ENCODE measurements at places on chromosomes 4 and X.
A peak's percentile ranks its signal among the peaks of the same experiment; 100 is the strongest.

GRCh38 chr4:139535871-139536234 lies 20.2 kb downstream of the SETD7 start:
- no peak for DNase-seq

DNA sequence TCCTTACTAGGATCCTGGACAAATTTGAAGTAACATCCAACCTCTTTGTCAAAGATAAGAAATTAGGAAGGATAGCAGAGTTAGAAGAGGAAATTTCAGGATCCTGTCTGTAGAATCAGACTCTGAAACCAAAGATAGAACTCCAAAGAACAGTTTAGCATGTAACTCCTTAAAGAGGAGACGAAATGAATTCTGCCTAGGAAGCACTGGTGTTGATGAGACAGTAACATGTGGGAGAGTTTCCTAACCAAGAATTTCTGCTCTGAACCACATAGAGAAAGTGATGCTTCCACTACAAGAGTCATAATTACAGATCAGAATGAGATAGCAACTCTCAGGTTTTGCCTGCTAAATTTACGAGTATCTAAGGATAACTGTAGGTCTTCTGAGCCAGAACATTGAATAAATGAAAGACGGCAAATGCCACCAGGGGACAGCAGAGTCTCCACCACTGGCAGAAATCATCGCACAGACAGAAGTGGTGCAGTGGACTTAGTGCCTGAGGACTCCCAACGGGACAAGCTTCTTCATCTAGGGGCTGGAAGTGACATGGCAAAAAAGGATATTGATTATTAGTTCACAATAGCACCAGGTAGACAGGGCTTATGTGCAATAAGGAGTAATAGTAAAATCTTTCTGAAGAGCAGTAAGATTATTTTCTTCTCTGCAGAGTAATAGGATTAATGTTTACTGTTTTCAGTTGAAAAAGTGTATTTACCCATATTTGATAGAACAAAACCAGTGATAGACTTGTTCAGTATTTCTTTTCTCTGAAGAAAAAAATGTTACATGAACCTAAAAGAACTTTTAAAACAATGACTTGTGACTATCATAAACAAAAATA lies 6.7 kb upstream of the PPID start:
- peak; percentile 2 for DNase-seq

DNA sequence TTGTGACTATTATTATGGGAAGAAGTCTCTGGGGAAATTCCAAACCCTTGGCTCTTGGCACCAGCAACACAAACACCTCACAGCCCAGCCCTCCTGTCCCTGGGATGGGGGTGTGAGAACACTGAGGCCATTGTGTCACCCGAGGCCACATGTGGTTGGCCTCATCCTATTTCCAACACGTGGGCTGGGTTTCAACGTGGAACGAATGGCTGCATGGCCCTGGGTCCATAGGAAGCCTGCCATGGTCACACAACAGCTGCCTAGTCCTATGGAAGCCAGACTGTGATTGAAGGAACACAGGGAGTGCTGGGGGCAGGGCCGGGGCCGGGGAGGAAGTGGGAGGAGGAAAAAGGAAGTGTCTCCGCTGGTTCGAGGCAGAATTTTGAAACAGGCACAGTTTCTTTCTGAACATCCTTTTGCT lies 10.0 kb downstream of the CLCN4 start:
- DNase-seq: no peak

- DNase-seq: no peak
Measured at GRCh38 chr4:89290727-89291516, 16.7 kb downstream of the GPRIN3 start.

GRCh38 chr4:173522160-173522950 lies 7.7 kb downstream of the HAND2 start:
- DNase-seq: peak; percentile 44

- no peak for DNase-seq
Measured at GRCh38 chrX:72201836-72202536, 20.4 kb downstream of the PIN4 start.

- no peak for DNase-seq
Measured at GRCh38 chr4:83369831-83370639, 35.4 kb upstream of the HPSE start.

Measured in NCI-H510A (cell line).